M059J (cell line): ENCODE measurements at places on chromosomes 6 and 20.

- no peak for DNase-seq
These were observed 5.6 kb downstream of the ZMYND8 start for GRCh38 chr20:47350691-47351545.

DNA sequence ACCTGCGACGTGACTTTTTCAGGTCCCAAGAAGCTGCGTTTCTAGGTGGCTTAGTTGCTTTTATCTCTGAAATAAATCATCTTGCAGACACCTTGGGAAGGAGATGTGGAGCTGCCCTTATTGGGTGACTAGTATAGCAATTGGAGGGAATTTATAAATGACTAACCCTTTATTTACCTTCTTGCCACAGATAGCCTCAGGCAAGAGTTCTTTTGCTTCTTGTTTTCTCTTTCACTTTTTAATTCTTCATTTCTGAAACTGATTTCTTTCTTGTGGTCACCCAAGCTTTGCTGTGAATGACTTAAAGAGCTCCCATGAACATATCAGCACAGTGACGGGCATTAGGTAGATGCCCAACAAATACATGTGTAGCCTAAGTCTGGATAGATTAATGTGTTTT, 3.0 kb downstream of the ADGRF4 start:
- DNase-seq: peak; percentile 94

DNA sequence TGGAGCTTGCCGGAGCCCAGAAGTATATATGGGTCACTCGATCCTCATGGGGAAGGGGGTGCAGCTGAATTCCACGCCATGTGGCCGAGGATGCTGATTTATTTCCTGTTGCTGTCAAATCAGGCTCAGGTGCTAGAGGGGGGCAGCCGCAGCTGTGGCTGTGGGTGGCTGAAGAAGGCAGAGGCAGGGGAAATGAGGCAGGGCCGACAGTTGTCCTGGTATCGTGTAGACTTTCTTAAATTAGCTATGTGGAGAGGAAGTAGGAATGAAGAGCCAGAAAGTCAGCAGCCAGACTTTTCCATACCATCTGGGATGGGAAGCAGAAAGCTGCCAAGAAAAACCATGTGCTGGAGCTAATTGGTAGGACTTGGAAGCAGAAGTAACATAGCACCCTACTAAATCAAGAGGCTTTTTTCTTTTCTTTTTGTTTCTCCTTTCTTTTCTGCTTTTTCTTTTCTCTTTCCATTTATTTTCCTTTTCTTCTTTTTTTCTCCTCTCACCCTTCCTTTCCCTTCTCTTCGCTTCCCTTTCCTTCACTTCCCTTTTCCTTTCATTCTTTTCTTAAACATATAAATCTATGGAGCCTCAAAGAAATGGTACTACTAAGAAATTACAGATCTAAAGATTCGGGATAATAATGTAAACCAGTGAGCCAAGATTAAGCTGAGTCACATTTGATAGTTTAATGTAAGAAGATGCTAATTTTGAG, 90.6 kb upstream of the CD83 start:
- DNase-seq: no peak

- no peak for DNase-seq
These were observed 108.7 kb downstream of the GPX5 start for GRCh38 chr6:28634411-28634760.

- no peak for DNase-seq
These were observed 40.3 kb downstream of the SEC63 start for GRCh38 chr6:107917451-107918375.

GRCh38 chr6:6734479-6735465, 146.3 kb downstream of the LY86 start:
- peak; percentile 61 for DNase-seq
